ENCODE measurements at places on chromosomes 7 and 10.

- no peak for DNase-seq
Observed at GRCh38 chr7:116307253-116307652, 96.9 kb downstream of the TES start.

DNA sequence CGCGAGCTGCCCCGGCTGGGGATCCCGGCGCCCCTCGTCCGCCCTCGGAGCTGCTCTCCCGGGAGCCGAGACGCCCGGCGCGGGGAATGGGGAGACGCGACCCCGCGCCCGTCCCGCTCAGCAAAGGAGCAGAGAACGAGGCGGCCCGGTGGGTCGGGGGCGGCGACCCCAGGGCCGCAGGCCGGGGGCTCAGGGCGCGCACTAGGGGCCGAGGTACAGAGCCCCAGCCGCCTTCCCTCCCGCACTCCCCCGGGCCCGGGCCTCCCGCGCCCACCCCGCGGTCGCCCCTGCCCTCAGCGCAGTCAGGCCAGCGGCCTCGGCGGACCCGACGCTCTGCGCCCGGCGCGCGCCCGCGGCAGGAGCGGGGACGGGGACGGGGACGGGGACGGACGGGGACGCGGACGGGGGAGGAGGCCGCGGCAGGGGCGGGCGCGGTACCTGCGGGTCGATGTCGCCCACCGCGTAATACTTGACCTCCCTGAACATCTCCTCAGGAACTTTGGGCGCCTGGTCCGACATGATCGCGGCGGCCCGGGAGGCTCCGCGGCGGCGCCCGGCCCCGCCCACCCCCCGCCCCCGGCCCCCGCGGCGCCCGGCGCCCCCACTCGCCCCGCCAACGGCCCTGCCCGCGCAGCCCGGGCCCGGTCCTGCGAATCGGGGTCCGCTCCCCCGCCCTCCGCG, 373 bp downstream of the PAXIP1 start:
- DNase-seq, result no peak

DNA sequence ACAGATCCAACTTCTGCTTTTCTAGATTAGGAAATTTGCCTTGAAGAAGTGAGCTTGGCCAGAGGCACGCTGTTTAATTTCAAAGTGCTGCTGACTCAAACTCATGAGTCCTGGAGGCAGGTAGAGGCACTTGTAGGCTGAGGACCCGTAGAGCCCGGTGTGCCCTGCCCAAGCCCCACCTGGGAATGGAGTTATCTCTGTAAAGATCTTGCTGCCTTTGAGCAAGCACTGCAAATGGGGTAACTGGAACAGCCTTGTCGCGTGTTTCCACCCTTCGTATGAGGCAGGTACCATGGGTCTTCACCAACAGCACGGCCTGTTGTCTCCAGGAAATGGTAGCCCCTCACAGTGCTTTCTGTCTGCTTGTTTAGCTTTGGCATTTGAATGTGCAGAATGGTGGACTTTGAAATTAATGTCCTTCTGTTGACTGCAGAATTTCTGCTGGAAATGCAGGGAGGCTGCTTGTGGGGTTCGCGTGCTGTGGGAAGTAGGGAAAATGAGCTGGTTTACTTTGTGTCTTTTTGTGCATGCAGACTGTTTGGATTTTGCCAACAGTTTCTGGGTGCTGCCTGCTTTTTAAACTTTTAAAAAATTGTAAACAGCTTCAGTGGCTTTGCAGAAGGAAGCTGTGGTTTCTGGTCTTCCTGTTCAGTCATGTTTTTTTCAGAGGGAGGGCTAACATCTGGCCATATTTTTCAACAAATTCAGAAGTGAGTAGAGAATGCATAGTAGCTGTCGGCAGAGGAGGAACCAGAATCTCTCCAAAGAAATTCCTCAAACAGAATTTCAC, 27.2 kb downstream of the CCM2 start:
- no peak for DNase-seq

GRCh38 chr10:12783293-12783692, 218.2 kb downstream of the CCDC3 start:
- DNase-seq, result no peak

DNA sequence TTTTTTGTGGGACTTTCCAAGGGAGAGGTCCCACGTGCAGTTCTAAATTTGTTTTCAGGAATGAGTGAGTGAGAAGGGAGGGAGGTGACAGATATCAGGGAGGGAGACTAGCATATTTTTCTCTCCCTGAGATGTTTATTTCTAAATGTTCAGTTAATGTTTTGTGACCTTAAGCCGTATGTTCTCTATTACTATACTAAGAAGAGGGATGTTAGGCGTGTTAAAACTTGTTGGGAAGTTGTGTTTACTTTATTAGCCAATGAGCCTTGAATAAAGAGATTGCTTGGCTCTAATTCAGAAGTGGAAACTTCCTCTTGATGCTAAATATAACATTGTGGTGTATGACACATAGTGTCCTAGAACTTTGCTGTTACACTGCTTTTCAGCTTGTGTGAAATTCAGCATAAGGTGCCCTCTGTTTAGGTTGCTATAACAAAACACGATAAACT, 37.3 kb downstream of the DNAH11 start:
- DNase-seq, result no peak

DNA sequence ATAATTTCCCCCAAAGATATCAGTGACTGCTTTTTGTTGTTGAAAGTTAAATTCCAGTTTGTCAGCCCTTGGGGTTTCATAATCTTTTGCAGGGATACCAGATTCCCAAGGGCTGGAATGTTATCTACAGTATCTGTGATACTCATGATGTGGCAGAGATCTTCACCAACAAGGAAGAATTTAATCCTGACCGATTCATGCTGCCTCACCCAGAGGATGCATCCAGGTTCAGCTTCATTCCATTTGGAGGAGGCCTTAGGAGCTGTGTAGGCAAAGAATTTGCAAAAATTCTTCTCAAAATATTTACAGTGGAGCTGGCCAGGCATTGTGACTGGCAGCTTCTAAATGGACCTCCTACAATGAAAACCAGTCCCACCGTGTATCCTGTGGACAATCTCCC, 3.2 kb downstream of the CYP26A1 start:
- DNase-seq, result no peak

- no peak for DNase-seq
Observed at GRCh38 chr10:75106242-75106641, 5.2 kb upstream of the SAMD8 start.

DNA sequence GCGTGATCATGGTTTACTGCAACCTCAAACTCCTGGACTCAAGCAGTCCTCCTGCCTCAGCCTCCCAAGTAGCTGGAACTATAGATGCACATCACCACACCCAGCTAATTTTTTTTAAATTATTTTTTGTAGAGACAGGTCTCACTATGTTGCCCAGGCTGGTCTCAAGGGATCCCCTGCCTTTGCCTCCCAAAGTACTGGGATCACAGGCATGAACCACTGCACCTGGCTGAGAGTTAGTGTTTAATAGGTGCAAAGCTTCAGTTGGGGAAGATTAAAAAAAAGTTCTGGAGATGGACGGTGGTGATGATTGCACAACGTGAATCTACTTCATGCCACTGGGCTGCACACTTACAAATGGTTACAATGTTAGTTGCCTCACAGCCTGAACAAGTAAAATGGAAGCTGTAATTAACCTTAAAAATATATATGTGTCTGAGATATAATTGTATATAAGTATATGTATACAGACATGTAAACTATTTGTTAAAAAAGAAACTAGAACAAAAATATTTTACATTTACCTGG, 106.4 kb upstream of the ZNF438 start:
- no peak for DNase-seq

- DNase-seq, result no peak
Observed at GRCh38 chr7:100949933-100950443, 654 bp downstream of the MUC3A start.

DNA sequence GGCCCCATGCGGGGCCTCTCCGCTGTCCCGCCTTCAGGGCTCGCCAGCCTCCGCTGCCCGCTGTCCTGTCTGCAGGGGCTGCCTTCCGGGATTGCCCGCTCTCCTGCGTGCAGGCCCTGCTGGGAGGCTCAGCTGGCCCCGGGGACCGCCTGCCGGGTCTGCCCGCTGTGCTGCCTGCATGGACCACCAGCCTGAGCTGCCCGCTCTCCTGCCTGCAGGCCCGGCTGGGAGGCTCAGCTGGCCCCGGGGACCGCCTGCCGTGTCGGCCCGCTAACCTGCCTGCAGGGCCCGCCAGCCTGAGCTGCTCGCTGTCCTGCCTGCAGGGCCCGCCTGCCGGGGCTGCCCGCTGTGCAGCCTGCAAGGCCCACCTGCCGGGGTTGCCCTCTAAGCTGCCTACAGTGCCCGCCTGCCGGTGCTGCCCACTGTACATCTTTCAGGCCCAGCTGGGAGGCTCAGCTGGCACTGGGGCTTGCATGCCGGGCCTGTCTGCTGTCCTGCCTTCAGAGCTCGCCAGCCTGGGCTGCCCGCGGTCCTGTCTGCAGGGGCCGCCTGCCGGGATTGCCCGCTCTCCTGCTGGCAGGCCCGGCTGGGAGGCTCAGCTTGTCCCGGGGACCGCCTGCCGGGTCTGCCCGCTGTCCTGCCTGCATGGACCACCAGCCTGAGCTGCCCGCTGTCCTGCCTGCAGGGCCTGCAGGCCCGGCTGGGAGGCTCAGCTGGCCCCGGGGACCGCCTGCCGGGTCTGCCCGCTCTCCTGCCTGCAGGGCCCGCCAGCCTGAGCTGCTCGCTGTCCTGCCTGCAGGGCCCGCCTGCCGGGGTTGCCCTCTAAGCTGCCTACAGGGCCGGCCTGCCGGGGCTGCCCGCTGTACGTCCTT, 165.1 kb downstream of the GLRX3 start:
- DNase-seq, result peak; percentile 60

DNA sequence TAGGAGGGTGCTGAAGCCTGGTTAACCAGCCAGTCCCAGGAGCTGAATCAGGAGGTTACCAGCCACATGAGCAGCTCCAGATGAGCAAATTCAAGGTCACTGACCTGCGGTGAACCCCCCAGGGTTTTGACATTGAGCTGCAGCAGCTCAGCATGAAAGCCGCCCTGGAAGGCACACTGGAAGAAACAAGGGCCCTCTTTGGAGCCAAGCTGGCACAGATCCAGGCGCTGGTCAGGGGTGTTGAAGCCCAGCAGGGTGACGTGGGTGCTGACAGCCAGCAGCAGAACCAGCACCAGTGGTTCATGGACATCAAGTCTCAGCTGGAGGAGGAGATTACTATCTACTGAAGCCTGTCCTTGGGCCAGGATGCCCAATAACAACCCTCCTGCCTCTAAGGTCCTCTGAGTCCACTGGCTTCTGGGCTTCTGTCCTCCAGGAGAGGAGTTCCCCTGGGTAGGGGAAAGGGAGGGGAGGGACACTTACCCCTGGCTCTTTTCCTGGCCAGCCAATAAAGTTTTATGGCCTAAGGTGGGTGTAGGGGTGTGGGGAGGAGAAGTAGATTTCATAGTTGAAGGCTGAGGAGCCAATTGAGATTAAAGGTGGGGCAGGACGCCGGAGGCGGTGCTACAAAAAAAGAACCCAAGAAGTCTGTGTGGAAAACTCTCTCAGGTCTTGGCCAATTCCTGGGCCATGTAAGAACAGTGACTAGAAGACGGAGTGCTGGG, 29.4 kb upstream of the ATOH7 start:
- no peak for DNase-seq

DNA sequence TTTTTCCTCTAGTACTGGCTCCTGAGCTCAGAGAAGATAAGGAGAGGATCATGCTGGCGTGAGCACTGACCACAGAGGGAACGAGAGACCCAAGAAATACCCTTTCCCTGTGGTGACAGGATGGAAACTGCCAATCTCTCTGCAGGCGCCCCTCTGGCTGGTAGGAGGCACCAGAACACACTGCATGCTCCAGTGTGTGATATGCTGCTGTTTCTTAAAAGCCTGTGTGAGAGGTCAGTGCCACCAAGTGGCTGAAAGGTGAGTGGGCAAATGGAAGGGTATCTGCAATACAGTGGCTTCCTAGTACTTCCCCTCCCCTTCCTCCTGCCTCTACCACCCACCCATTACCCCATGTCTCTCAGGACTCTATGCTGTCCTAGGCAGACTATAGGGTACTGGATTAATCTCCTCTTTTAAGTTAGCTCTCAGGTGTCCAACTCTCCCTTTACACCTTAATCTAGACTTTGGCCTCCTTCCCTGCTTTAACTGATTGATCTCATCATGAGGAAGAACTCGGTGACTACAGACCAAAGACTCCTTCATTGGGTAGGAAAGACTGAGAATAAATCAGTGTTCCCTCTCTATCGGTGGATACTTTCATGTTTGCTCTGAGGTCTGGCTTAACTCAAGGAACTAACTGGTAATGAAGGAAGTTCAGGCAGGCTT, 283.6 kb downstream of the ADRA2A start:
- DNase-seq, result no peak

GRCh38 chr10:129945941-129946760, 17.9 kb downstream of the EBF3 start:
- DNase-seq, result no peak

DNA sequence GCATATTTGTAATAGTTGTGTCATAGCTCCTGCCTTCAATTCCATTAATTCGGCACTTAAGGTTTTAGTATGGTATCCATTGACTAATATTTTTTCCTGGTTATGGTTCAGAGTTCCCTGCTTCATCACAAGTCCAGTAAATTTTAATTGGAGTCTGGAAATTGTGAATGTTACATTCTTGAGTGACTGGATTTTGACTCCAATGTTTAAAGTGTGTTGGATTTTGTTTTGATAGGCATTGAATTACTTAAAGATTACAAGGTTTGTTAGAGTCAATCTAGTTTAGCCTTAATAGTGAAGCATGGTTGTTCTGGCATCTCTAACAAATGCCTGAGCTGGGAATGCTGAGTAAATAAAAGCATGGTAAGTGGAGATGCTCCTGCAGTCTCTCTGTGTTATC, 326.6 kb upstream of the IGFBP3 start:
- no peak for DNase-seq

DNA sequence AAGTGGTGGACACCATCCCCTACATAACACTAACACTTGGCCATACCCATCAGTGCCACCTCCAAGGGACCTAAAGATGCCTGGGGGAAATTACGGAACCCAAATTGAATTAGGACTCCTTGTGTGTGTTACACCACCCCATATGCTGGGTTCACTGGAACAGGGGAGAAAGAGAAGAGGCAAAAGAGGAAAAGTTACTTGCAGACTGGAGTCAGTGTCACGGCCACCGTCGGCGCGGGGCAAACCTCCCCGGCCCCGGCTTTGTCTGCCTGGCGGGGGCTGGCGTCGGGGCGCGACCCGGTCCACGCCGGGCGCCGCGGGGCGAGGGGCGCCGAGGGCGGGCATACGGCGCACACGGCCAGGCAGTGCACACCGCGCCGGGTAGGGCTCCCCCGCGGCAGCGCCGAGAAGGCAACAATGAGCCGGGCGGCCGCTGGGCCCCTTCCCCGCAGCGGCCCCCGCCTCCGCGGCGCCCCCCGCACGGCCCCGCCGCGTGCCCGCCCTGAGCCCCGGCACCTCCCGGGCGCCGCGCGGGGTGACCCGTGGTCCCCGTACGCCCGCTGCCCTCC, 171.1 kb downstream of the FAM107B start:
- no peak for DNase-seq

DNA sequence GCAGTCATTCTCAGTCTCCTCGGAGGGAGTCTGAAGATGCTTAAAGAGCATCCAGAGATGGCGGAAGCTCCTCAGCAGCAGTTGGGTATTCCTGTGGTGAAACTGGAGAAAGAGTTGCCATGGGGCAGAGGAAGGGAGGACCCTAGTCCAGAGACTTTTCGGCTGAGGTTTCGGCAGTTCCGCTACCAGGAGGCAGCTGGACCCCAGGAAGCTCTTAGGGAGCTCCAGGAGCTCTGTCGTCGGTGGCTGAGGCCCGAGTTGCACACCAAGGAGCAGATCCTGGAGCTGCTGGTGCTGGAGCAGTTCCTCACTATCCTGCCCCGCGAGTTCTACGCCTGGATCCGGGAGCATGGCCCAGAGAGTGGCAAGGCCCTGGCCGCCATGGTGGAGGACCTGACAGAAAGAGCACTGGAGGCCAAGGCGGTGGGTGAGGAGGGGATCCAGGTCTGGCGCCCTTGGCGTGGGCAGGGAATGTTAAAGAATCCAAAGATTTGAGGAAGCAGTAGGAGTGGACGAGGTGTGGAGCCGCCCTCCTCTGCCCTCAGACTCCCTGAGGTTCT, 2.9 kb downstream of the ZSCAN25 start:
- no peak for DNase-seq
